GM19239 (cell line): ENCODE measurements at places on chromosomes 16 and 17.

GRCh38 chr17:21152731-21153130 is 26.0 kb downstream of the DHRS7B start:
- DNase-seq: no peak

DNA sequence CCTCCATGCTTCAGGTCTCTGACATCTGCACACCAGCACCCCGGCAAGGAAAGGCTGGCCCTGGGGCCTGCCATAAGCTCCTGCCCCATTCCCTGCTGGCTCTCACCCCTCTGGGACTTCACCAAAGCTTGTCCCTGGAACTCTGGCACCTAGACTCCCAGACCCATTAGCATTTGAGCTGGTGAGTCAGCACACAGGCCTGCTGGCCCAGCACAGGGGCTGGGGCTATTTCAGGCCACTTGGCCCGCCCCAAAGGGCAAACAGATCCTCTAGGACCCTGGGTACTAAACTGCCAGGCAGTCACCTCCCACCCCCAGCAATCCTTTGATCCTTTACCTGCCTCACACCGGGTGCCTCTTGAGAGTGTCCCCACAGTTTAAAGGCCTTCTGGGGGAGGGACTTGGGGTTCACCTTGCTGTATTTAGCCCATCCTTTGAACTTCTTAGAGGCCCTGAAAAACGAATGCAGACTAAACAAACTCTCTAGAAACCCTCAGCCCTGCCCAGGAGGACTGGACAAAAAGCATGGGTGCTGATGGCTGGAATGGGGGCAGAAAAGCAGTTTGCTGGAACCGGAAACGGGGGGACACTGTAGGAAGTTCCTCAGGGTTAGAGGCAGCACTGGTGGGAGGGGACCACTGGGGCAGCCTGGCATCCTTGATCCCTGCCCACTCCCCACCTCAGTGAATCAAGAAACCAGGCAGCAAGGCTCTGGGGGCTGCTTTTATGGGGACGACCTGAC is 3.2 kb upstream of the SAMD14 start:
- no peak for DNase-seq

GRCh38 chr16:22004341-22004740 is 3.4 kb upstream of the PDZD9 start:
- no peak for DNase-seq

- no peak for DNase-seq
Observed at GRCh38 chr17:69093279-69093789, 32.6 kb upstream of the ABCA9 start.
